SJCRH30 (cell line): ENCODE measurements at places on chromosomes 5 and 9. TPM values are rescaled to one million over a fixed set of nuclear protein-coding genes. Genes with fewer than 3 reads are reported as not detected.

The NPR3 gene
- total RNA-seq, result 0.23 and 0.24 TPM in 2 replicates

- no peak for DNase-seq
Measured at GRCh38 chr5:180101451-180102105, 30.0 kb upstream of the RNF130 start.

- no peak for DNase-seq
Measured at GRCh38 chr9:129422032-129422842, 198.7 kb downstream of the C9orf50 start.

- DNase-seq, result peak; percentile 19
Measured at GRCh38 chr9:34501889-34502425, 20.8 kb downstream of the ENHO start.

DNA sequence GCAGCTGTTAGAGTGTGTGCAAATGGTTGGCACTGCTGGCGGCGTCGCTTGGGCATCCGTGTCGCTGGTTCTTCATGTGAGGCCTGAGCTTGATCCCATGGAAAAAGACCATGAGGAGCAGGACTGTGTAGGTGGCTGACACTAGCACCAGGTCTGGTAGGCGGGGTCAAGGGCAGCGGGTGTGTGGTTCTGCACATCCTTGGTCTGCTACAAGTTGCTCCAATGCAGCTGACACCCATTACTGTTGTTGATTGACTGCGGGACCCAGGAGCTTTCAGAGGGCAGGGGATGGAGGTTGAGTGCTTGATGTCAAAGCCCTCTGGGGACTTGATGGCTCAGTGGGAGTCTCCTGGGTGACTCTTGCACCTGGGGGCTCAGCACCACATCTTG, 29.0 kb upstream of the PITX1 start:
- DNase-seq, result no peak

The NOL8 gene
- total RNA-seq, result 47.9 and 60.6 TPM in 2 replicates

The SPINK4 gene
- not detected in 2 replicates for total RNA-seq
